ENCODE measurements at places on chromosomes 2 and 18.

DNA sequence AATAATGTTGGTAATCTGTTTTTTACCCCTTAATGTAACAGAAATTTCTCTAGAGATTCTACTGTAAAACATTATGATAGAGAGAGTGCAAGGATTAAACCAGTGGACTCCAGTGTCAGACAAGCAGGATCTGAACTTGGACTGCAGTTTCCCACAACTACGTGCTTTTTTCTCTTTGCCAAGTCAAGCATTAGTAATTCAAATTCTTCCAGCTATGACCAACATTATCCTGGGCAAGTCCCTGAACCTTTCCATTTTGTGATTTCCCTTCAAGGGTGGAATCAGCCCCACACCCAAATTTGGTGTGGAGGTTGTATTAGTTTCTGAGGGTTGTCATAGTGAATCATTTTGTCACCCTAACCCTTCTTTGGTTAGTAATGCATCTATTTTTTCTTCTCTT is 482.0 kb downstream of the ZNF516 start:
- DNase-seq = no peak

DNA sequence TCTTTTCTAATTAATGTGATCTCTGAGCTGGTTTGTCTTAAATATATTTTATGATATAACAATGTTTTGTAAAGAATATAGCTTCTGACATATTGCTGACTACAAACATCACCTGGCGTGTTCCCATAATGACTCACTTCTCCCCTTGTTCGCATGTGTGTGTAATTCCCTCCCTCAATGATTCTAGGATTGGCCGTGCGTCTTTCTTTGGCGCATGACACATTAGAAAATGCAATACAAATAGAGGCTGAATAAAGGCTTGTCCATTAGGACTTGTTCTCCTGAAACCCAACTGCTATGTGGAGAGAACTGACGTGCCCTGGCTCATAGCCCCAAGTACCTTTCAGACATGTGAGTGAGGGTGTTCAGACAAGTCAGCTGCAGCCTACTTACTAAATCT is 159.7 kb upstream of the CDH20 start:
- DNase-seq = no peak

DNA sequence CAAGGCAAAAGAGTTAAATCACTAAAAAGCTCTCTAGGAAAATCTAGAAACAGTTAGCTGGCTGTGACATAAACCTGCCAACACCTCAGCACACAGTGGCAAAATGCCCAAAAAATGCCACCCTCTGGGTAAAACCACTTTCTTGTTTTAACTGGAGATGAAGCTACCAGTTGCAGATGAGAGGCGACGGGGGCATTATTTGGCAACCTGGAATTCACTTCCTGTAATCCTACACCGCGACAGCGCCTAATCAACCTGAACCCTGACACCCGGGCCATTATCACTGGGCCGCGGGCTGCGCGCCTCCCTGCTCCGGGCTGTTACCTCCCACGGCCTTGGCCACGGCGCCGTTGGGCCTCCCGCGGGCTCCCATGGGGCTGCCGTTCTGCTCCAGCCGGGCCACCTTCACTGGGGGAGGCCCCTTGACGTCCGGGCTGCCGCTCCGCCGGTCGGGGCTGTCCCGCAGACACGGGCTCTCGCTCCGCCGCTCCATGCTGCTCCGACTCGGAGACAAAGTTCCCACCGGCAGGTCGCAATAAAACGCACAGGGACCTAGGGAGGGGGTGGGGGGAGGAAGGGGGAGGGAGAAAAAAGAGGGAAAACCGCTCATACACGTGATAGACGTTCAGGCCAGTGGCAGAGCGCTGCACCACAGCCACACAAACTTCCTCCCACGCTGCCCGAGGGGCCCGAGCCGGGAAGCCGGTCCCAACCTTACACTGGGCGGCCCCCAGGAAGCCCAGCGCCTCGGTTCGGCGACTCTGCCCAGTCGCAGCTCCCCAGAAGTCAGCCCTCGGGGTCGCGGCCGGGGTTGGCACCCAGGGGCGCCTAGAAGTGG is 2.0 kb downstream of the SATB2 start:
- DNase-seq = peak; percentile 69

DNA sequence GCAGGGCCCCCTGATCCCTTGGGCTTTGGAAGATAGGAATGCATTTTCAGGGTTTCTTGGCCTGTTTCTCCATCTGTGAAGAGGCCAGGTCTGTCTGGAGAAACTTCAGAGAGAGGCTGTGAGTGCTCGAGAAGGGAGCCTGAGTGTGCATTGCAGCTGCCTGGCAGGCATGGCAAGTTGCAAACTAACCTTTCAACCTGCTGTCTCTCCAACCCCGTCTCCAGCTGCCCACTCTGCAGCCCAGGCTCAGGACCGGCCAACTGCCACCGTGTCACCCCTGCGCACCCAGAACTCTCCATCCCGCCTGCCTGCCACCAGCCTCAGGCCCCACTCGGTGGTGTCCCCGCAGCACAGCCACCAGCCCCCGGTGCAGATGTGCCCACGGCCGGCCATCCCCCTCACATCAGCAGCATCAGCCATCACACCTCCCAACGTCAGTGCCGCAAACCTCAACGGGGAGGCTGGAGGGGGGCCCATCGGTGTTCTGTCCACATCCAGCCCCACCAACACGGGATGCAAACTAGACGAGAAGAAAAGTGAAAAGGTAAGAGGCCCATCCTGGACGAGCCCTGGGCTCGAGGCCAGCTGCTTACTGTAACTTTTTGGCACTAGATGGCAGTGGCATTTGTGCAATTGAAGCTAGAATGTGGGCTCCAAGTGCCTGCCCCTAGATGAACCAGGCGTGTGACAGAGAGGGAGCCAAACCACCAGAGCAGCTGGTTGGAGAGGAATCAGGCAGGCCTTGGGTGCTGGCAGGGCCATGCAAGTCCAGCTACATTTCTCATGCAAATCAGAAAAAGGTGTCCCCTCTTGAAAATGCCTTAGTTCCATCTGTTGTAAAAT is 164.6 kb downstream of the SEPTIN10 start:
- DNase-seq = peak; percentile 62

- no peak for DNase-seq
These were observed 316.4 kb downstream of the MYCN start for GRCh38 chr2:16256601-16257321.

- DNase-seq = no peak
These were observed 74.3 kb downstream of the IRS1 start for GRCh38 chr2:226725126-226725860.

DNA sequence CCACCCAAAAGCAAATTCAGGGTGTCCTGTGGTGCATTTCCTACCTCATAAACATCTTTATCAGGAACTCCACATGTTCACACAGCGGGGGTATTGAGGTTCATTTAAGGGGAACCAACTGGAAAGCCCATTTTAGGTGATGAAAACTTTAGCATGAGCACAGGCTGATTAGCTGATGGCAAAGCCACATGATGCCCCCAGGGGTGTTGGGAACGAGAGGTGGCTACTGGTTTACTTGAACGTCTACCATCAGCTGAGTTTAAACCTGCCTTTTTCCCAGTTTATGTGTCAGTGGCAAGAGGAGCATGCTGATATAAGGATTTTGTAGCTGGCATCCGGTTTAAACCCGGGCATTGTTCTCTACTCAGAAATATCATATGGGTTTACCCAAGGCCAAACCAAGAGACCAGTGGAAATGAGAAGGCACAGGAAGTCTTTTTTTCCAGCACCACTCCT is 54.5 kb upstream of the UPP2 start:
- no peak for DNase-seq

GRCh38 chr2:72722492-72723070 is 103.3 kb downstream of the EXOC6B start:
- DNase-seq = no peak

Measured in left forelimb (tissue), 1 donor.